Memory B cell (primary cell): ENCODE measurements at places on chromosomes 4 and X.

DNA sequence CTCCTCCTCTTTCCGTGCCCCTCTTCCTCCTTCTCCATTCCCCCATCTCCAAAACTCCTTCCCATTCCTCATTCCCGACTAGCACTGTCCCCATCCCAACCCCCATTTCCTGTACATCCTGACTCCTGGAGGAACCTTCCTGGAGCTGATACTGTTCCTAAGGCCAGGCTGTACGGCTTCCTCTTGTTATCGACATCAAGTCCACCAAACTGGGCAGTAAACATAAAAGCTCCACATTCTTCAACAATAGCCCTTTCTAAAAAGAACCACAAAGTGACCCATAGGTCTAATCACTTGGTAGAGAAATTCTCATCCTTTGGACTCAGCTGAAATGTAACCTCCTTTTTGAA lies 22.9 kb downstream of the AWAT2 start:
- no peak for DNase-seq

DNA sequence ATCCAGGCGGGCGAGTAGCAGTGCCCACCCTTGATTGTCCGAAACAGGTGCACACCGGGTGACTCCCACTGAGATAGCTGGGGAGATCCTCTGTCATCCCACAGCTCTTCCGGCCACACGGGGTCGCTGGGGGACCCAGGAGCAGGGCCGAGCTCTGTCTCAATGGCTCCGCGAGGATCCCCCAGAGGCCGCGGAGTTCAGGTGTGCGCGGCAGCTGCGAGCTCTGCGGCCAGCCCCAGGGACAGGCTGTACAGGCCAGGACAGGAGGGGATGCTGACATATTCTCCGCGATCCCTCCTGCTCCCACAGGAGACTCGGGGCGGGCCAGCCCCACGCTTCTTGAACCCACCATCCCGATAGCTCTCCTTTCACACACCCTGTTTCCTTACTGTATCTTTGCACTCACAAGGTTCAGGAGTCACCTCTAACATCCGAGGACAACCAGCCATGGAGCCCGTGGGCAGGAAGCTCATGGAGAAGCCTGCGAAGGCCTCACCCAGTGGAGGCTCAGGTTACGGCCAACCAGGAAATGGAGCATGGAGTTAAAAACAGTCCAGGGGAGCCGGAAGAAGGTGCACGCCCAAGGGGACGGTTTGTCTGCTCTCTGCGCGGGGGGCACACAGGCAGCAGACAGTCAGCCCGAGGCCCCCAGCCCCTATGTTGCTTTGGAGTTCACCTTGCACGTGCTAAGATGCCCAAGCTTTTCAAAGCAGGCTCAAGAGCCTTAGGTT lies 77.9 kb upstream of the AMELX start:
- DNase-seq: no peak

GRCh38 chr4:118927974-118928373 lies 39.3 kb downstream of the SYNPO2 start:
- no peak for DNase-seq

GRCh38 chrX:72304877-72305276 lies 837 bp downstream of the CITED1 start:
- DNase-seq: peak; percentile 14

DNA sequence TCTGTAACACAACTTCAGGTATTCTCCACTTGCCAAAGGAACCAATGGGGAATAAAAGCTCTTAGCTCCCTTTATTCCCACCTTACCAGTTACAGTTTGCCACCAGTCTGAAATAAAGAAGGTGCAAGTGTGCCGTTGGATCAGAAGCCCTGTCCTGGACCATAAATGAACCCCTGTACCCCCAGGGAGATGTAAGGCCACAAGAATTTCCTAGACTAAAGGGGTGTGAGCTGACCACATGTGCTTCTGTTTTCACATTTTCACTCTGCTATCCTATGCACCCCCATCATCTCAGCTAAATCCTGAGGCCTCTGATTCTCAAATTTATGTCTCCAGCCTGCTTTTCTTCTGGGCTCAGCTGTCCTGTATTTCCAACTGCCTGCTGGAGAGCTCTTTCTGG lies 221.2 kb downstream of the SPRY1 start:
- no peak for DNase-seq

DNA sequence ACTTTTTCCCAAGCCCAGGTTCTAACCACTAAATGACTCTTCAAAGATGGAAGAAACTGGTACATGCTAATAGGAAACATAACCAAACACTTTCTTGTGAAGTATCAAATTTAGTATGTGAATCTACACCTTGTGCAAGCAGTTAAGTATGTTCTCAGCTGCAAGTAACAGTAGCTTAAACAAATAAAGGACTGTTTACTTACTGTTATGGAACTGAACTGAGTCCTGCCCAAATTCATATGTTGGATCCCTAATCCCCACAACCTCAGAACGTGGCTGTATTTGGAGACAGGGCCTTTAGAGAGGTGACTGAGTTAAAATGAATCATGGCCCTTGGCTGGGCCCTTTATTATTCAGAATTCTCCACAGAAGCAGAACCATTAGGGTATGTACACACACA lies 178.7 kb downstream of the KDR start:
- DNase-seq: no peak

DNA sequence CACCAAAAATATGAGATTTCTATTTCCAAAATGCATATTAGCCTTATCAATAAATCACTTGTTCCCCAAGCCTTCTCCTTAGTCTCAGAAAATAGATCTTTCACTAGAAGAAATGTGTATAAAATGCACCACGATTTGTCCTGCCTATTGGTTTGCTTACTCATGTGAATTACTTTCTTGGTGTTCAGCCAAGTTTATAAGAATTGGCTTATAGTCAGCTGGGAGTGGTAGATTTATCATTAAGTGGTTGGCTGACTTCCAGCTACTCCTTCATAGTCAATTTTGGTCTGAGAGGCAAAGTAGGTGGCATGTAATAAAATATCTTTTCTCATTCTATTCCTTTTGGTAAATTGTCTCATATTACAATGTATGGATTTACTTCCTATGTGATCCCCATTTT lies 1.3 kb downstream of the SULT1E1 start:
- no peak for DNase-seq

- DNase-seq: no peak
Measured at GRCh38 chrX:39519030-39519488, 578.7 kb downstream of the BCOR start.
